ENCODE measurements at places on chromosomes 5 and 9. TPM values are rescaled to one million over a fixed set of nuclear protein-coding genes. Genes with fewer than 3 reads are reported as not detected.
A peak's percentile ranks its signal among the peaks of the same experiment; 100 is the strongest.

ACSL6 gene
- polyA plus RNA-seq, result not detected

TMEM232 gene
- not detected for polyA plus RNA-seq

CMYA5 gene
- 0.10 TPM for polyA plus RNA-seq

DNA sequence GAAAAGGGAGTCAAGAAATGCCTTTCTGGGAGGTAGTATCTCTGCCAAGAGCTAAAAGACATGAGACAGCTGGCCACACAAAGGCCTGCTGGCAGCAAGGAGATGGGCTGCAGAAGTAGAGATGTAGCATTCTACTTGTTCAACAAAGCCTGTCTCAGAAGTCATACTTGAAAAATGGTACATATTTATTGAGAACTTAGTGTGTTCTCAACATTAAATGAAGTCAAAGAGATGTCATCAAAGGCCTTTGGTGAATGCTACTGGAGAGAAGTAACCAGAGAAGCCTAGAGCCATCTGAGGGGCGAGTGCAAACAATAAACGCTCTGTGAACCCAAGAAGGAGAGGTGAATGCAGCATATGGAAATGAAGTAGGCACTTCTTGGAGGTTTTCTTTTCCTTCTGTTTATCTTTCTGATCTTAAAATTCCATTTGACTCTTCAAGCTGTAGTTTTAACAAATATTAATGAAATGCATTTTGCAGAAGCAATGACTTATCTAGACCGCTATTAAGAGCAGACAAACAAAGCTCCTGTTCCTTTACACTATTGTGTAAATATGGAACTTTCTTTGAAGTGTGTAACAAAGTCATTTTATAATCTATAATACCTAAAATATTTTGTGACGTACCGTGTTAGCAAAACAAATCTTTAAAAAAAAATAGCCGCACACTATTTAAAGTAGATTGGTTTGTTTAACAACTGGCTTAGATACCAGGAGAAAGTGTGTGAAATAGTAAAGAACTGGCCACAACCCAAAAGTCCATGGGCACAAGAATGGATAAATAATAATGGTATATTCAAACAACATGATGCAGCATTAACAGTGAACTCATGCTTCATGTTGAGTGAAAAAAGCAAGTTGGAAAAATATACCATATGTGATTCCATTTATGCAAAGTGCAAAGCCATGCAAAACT is 70.2 kb downstream of the ZNF608 start:
- no peaks in the 10 kb centered on the region for H3K4me1 ChIP-seq
- no peak for DNase-seq
- no peaks in the 10 kb centered on the region for H3K27me3 ChIP-seq
- no peak overlapping the region for H3K27ac ChIP-seq
- H3K4me3 ChIP-seq, result no peak overlapping the region

GRCh38 chr5:159107308-159107707 is 7.6 kb upstream of the EBF1 start:
- no peak overlapping the region for H3K4me3 ChIP-seq
- no peak for DNase-seq
- peaks cover 51% of the 10 kb centered on the region for H3K27me3 ChIP-seq
- H3K27ac ChIP-seq, result no peak overlapping the region
- no peaks in the 10 kb centered on the region for H3K36me3 ChIP-seq
- H3K4me1 ChIP-seq, result peaks cover 18% of the 10 kb centered on the region

GRCh38 chr5:35030426-35031100 is 17.2 kb downstream of the AGXT2 start:
- DNase-seq, result no peak
- H3K36me3 ChIP-seq, result no peaks in the 10 kb centered on the region
- no peaks in the 10 kb centered on the region for H3K4me1 ChIP-seq
- peaks cover 6% of the 10 kb centered on the region for H3K27me3 ChIP-seq
- H3K27ac ChIP-seq, result no peak overlapping the region

GRCh38 chr5:40733434-40733833 is 22.3 kb downstream of the TTC33 start:
- peaks cover 5% of the 10 kb centered on the region for H3K36me3 ChIP-seq
- H3K27ac ChIP-seq, result no peak overlapping the region
- DNase-seq, result peak; percentile 6
- no peaks in the 10 kb centered on the region for H3K27me3 ChIP-seq
- no peak overlapping the region for H3K4me3 ChIP-seq

- no peak for DNase-seq
- H3K27ac ChIP-seq, result no peak overlapping the region
- H3K27me3 ChIP-seq, result no peaks in the 10 kb centered on the region
- H3K36me3 ChIP-seq, result peaks cover 40% of the 10 kb centered on the region
These were observed 25.4 kb downstream of the GPR21 start for GRCh38 chr9:123058834-123059233.

GRCh38 chr9:34714007-34714406 is 4.1 kb upstream of the CCL21 start:
- H3K4me1 ChIP-seq, result no peaks in the 10 kb centered on the region
- H3K4me3 ChIP-seq, result no peak overlapping the region
- peaks cover 2% of the 10 kb centered on the region for H3K27me3 ChIP-seq
- no peaks in the 10 kb centered on the region for H3K36me3 ChIP-seq
- DNase-seq, result no peak

GRCh38 chr9:5452286-5452609 is 1.9 kb downstream of the CD274 start:
- no peak overlapping the region for H3K4me3 ChIP-seq
- H3K36me3 ChIP-seq, result no peaks in the 10 kb centered on the region
- H3K4me1 ChIP-seq, result peaks cover 31% of the 10 kb centered on the region
- peak; percentile 34 for DNase-seq
- H3K27ac ChIP-seq, result no peak overlapping the region
- no peaks in the 10 kb centered on the region for H3K27me3 ChIP-seq

DNA sequence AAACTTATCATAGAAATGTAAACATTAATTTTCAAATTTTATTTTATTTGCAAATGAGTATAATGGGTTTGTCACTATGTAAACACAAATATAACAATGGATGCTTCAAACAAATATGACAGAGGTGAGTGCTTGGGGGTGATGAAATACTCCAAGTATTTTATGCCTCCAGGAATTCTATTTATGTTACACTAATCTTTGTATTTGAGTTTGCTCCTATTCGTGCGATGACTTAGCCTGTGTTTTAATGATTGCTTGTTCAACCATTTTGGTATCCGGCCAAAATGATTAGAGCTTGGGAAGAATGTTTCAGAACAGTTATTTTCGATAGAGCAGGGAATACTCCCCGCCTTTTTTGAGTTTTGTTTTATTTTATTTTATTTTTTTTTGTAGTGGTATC is 5.0 kb downstream of the DMRT2 start:
- no peak for DNase-seq
- peaks cover 18% of the 10 kb centered on the region for H3K4me1 ChIP-seq
- no peaks in the 10 kb centered on the region for H3K36me3 ChIP-seq
- peaks cover 83% of the 10 kb centered on the region for H3K27me3 ChIP-seq

DNA sequence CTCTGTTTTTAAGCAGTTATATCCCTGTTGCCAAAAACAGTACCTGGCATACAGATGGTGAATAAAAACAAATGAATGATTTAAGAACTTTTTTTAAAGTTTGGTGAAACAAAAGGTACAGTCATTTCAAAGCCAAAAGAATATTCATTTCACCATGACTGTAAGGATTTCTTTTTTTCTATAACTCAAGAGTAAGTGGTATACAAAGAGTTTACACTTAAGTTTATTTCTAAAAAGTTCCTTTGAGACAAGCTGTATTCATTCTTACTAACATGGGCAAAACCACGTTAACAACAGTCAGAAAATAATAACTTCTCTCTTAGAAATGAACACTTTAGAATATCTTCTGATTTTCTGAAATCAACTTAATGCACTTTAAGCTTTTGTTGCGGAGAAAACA is 5.3 kb downstream of the TMEM161B start:
- H3K27me3 ChIP-seq, result no peaks in the 10 kb centered on the region
- no peak overlapping the region for H3K4me3 ChIP-seq
- no peak for DNase-seq
- no peak overlapping the region for H3K27ac ChIP-seq
- H3K4me1 ChIP-seq, result peaks cover 9% of the 10 kb centered on the region
- no peaks in the 10 kb centered on the region for H3K36me3 ChIP-seq

DNA sequence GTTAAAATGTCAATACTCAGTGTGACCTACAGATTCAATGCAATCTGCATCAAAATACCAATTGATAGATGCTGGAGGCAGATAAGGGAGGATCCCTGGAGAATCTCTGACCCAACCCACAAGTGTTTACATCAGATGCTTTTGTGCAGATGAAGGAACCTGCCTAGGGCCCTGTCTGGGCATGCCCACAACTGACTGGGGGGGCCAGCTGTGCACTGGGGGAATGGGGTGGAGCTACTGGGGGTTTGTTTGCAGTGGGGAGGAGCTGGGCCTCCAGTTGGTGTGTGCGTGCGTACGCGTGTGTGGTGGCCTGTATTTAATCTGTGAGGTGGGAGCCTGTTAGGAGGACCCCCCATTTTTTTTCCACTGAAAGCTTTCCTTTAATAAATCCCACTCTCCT is 244.9 kb downstream of the TRIM36 start:
- H3K27ac ChIP-seq, result no peak overlapping the region
- no peaks in the 10 kb centered on the region for H3K27me3 ChIP-seq
- H3K36me3 ChIP-seq, result no peaks in the 10 kb centered on the region
- H3K4me1 ChIP-seq, result no peaks in the 10 kb centered on the region
- no peak for DNase-seq

DNA sequence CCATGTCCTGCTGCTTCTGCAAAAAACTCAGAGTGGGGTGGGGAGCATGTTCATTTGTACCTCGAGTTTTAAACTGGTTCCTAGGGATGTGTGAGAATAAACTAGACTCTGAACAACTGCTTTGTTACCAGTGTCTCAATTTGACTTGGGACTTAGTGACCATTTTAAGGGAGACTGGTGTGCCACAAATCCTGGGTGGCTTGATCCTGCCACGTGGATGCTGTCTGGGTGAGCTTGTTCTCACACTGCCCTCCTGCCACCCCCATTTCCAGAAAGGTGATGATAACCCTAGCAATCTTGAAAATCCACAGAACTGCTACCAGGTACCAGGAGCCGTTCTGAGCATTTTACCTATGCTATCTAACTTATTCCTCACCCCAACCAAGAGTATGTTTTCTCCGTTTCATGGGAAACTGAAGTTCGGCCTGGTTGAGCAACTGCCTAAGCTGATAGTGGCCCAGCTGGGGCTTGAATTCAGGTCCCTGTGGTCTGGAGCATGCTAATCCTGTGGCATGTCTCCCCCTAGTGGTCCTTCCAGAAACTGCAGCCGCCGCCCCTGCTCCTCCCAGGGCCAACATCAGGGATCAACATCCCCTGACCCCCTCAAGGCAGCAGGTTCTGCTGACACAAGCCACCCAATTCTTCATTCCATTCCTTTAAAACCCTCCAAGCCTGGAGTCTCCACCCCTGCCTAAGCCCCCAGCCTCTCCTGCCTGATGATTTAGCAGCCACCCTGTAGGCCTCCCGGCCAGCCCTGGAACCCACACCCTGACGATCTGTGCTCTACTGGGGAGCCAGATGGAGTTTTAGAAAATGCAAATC is 2.8 kb downstream of the IL3 start:
- H3K4me1 ChIP-seq, result no peaks in the 10 kb centered on the region
- DNase-seq, result peak; percentile 59
- H3K4me3 ChIP-seq, result no peak overlapping the region
- no peak overlapping the region for H3K27ac ChIP-seq

DNA sequence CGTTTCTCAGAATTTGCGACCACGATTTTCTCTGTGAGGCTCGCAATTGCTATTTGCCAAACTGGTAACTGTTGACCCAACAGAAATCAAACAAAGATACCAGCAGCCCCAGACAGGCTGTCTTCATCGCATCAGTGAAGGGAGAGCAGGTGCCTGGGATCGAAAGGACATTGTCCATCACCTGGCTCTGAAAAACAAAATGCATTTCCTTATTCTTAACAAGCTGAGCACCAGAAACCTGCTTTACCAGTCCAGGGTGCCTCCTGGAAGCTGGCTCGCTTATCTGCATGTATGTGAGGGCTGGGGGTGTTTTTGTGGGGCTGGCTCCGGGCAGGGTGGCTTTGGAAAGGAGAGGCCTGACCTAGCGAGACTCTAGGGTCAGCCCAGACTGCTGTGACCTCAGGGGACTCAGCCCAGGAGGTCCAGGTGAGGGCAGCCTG is 24.7 kb downstream of the WWC1 start:
- no peaks in the 10 kb centered on the region for H3K27me3 ChIP-seq
- no peaks in the 10 kb centered on the region for H3K4me1 ChIP-seq
- H3K27ac ChIP-seq, result no peak overlapping the region
- no peak for DNase-seq
- H3K4me3 ChIP-seq, result no peak overlapping the region

All from CD14-positive monocyte (primary cell).